ENCODE measurements at places on chromosomes 4 and X. TPM values are rescaled to one million over a fixed set of nuclear protein-coding genes. Genes with fewer than 3 reads are reported as not detected.

GRCh38 chr4:184324939-184325477 is 107.3 kb upstream of the ENPP6 start:
- DNase-seq, result no peak

DNA sequence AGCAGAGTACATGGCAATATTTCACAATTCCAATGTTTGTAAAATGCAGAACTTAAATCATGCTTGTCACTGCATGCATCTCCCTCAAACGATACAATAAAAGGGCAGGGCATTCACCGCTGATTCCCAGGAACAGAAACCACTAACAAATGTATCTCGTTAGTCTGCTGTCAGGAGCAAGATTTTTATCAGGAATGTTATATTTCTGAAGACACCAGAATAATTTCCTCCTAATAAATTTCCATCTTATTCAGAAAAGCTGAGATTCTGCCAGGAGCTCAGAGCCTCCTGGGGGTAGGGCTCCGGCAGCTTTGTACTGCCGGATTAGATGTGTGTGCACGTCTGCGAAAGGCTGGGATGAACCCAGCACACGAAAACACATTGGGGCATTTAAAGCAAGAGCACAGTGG is 54.0 kb upstream of the LDB2 start:
- no peak for DNase-seq

Gene ADH1B
- total RNA-seq, result 3.1 TPM

DNA sequence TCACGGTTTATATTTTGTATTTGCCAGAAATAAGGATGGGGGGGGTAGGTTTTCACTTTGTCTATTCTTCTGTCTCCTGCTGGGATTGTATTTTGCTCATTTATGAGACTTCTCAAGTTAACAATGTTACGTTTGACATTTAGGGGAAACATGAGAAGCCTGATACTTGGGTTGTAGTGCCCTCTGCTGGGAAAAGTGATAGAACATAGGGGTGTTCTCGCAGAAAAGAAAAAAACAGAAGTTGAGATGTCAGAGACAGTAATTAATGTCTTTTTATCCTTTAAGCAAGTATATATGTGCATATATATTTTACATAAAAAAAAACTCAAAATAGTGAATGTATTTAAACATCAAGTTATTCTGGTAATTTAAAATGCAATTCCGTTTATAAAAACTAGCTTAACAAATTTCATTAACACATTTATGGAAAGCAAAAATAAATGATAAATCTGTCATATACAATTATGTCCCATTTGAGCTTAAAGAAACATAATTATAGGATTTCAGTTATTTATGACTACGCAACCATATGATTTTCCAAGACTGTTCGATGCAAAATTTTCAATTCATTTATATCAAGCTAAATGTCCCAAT is 46.0 kb upstream of the TMPRSS11F start:
- no peak for DNase-seq

Gene CTSO
- 10.5 TPM for total RNA-seq

Gene TRIM75
- total RNA-seq, result not detected

DNA sequence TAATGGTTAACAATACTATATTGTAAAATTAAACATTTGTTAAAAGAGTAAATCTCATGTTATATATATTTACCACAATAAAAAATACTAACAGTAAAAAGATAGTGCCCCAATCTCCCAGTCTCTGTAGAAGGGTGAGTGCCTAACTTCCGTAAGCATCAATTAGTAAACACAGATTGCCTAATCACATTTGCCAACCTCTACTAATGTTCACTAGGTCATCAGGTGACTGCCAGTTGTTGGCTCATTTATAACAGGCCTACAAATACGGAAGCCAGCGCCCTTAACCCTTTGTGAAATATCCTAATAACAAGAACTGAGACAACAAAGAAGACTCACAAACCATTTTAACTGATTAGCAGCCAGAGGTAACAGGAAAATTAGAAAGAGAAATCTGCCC is 345.1 kb downstream of the INPP4B start:
- DNase-seq, result no peak

Gene ARSJ
- total RNA-seq, result not detected

GRCh38 chr4:171235521-171235920 is 577.7 kb upstream of the GALNTL6 start:
- no peak for DNase-seq

DNA sequence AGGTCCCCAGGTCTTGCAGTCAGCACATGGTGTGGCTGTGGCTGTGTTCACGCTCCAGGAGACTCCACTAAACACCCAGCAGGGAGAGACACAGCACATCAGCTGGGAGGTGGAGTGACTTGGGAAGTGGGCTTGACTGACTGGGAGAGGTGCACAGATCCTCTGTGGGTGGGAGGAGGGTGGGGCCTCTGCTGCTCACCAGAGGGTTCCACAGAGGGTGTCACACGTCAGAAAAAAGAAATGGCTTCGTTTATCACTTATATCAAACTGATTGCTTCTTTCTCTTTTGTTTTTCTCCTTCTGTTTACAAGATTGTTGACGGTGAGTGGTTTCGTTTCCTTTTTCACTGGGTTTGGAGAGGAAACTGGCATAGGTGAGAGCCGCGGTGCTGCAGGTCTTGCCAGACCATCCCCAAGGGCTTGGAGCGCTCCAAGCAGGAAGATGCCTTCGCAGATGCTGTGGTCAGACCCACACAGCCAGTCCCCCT is 24.8 kb upstream of the FAM193A start:
- no peak for DNase-seq

Gene KANTR
- total RNA-seq, result 17.0 TPM

GRCh38 chr4:187666697-187667494 is 328.7 kb upstream of the ZFP42 start:
- DNase-seq, result no peak

All from T-cell (primary cell).